NCI-H1694 (cell line): ENCODE measurements at places on chromosomes 12 and 14.

GRCh38 chr14:54253195-54253947 lies 143.4 kb upstream of the CDKN3 start:
- no peak for DNase-seq

- no peak for DNase-seq
Measured at GRCh38 chr12:130178282-130178681, 16.0 kb downstream of the FZD10 start.

DNA sequence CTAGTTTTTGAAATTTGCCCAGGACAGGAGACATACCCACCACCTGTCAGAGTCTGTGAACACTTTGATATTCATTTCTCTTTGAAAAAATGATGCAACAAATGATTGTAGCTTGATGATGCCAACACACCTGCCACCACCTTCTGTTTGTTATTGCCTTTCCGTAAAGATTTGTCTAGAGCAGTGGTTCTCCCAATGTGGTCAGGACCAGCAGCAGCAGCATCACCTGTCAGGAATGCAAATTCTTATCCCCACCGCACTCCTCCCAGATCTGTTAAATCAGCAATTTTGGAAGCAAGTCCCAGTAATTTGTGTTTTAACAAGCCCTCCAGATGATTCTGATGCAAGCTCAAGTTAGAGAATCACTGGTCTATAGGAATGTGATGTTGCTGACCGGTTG lies 9.9 kb downstream of the CCDC175 start:
- DNase-seq, result no peak

GRCh38 chr12:13203034-13203922 lies 6.8 kb downstream of the EMP1 start:
- no peak for DNase-seq

- DNase-seq, result peak; percentile 14
Measured at GRCh38 chr12:111138016-111138415, 217.6 kb upstream of the MYL2 start.

GRCh38 chr14:92978229-92979021 lies 55.5 kb downstream of the CHGA start:
- DNase-seq, result no peak

GRCh38 chr14:41873686-41874317 lies 267.1 kb downstream of the LRFN5 start:
- peak; percentile 29 for DNase-seq

GRCh38 chr12:120767071-120768024 lies 41.7 kb downstream of the ACADS start:
- DNase-seq, result no peak

- no peak for DNase-seq
Measured at GRCh38 chr14:90728951-90729350, 87.3 kb downstream of the TTC7B start.

- DNase-seq, result no peak
Measured at GRCh38 chr14:69484444-69485314, at the start of gene PLEKHD1. Gene PLEKHD1 (plus strand): TSS chr14:69484728. CDS start chr14:69484966, 238 bp downstream.

DNA sequence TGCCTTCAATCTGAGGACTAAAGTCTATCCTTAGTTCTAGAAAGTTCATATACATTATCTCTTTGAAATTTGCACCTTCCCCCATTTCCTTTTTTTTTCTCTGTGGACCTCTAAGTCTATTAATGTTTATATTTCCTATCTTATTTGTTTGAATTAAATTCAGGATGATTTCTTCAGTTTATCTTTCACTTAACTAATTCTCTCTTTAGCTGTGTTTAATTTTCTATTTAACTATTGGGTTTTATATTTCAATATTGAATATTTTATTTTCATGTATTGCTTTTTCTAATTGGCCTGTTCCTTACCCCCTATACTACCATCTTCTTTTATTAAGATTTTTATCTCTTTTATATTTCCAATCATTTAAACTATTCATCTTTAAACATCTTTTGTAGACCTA lies 9.5 kb downstream of the PLEKHG3 start:
- DNase-seq, result no peak

DNA sequence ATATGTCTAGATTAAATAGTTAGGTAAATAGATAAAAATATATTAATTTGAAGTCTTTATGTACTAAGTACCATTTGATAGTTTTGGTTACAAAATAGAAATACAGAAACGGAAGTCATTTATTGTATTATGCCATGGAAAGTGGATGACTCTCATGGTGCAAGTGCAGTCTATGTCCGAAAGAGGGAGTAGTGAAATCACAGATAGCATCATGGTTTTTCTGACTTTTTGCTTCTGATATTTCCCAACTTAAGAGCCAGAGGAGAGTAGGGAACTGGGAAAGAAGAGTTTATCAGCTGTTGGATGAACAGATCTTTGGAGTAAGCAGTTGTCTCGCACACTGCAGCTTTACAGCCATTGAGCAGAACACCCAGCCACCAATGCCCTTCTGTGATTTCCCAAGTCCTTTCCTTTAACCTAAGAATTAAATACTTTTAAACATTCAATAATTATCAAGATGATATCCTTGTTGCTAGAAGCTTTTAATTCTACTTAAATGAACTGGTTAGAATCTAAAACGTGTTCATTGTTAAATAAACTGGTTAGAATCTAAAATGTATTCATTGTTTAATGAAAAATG lies 18.4 kb upstream of the SRGAP1 start:
- peak; percentile 28 for DNase-seq

GRCh38 chr14:23348297-23348655 lies 4.4 kb downstream of the SLC22A17 start:
- DNase-seq, result no peak

DNA sequence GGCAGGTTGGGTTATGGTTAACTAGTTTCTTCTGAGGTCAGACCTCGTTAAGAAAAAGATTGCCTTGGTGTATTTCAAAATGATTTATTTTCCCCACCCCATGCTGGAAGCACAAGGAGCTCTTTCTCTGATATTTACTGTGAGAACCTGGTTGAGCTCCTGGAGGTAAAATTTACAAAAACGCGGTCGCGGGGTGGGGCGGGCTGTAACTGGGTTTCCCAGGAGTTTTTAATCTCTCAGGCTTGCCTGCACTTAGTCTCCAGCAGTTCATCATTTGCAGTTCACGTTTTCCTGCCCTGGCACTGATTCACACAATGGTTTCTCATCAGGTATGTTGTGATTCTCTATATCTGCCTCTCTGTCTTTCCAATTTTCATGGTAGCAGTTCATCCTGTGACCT lies 67.9 kb upstream of the PDE3A start:
- DNase-seq, result no peak

DNA sequence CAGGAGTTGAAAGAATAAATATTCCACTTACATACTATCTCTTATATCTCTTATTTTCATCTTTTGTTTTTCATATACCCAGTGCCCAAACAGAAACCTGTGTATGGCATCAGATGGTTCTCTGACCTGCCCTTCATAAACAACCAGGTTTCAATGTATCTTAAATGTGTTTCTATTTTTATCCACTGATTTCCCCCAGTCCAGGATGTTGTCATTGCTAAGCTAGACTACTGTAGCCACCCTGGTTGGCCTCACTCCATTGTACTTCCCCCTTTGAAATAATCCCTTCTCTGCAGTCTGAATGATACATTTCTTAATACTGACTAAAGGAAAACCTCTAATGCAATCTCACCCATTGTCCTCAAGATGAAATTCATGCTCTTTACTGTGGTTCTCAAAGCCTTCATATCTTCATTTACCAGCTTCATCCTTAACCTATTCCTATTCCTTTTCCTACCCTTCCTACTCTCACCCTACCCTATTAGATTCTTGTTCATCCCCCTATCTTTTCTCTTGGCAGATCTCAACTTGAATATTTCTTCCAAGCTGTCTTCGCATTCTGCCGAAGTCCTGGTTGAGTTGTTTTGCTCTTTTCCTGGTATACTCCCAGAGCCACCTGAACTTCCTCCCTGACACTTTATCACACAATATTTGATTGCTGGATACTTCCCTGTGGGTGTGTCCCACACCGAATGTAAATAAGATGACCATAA lies 312.4 kb downstream of the FOXG1 start:
- no peak for DNase-seq

- DNase-seq, result peak; percentile 23
Measured at GRCh38 chr12:52278575-52279421, 4.4 kb downstream of the KRT86 start.

GRCh38 chr12:40226705-40227104 lies 1.9 kb downstream of the LRRK2 start:
- DNase-seq, result no peak

DNA sequence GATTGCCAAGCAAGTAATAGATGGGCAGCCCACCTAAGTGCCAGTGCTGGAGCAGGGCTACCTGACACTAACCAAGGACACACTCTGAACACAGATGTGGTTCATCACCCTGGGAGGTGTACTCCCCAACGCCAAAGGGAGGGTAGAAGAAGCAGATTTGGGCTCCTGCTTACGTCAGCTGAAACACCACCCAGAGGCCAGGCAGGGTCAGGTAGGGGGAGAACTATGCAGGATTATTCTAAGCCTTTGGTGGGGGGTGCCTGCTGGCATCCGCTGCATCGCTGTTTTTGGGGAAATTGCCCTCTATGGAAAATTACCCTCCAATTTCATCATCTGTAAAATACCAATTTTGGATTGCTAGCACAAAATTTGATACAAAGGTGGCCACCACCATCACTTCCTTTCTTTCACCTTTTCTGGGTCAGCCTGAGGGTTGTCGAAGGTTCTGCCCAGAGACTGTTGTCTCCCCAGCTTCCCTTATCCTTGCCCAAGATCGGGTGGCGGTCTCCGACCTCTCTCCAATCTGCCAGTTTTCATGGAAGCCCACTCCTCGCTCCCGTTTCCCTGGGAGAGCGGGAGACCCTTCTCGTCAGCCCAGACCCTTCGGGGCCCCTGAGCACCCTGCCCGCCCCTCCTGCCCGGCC lies 535 bp downstream of the BIN2 start:
- DNase-seq, result no peak

DNA sequence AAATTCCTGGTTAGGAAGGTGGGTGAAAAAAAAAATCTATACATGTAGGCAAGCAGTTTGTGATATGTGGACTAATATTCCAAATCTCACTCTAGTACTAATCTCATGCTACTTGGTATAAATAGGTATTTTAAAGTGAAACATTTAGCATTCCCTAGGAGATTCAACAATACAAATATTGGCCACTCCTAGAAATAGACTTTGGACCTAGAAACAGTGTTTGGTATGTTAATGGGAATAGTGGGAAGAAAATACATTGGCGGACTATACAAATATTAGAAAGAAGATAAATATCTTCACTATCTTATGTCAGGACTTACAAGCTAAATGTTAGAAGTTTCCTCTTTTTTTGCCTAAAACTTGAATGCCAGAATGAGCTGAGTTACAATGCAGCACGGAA lies 28.2 kb downstream of the HIGD1C start:
- no peak for DNase-seq

GRCh38 chr14:104784846-104785707 lies 10.5 kb downstream of the AKT1 start:
- DNase-seq, result peak; percentile 93

- no peak for DNase-seq
Measured at GRCh38 chr12:124194264-124194892, 100.5 kb upstream of the RFLNA start.

DNA sequence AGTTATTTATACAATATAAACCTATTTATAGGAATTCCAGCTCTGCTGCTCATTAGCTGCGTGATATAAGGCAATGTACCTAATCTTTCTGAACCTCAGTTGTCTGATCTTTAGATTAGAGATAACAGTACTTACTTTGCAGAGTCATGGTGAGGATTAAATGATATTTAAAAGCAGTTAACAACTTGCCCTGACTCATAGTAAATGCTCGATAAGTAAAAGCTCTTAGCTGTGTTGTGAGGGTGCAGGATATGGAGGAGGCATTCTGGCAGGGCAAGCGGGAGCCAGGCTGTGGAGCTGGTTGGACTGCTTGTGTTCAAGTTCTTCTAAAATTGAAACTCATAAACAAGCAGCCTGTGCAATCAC lies 140.0 kb upstream of the PRICKLE1 start:
- DNase-seq, result no peak

- no peak for DNase-seq
Measured at GRCh38 chr12:19223695-19224094, 94.2 kb downstream of the PLEKHA5 start.

GRCh38 chr12:67161322-67161918 lies 107.7 kb upstream of the CAND1 start:
- DNase-seq, result peak; percentile 17
